A172 (cell line): ENCODE measurements at places on chromosomes 16 and 17.

- no peak for DNase-seq
Measured at GRCh38 chr16:89472711-89473075, 17.7 kb downstream of the ANKRD11 start.

DNA sequence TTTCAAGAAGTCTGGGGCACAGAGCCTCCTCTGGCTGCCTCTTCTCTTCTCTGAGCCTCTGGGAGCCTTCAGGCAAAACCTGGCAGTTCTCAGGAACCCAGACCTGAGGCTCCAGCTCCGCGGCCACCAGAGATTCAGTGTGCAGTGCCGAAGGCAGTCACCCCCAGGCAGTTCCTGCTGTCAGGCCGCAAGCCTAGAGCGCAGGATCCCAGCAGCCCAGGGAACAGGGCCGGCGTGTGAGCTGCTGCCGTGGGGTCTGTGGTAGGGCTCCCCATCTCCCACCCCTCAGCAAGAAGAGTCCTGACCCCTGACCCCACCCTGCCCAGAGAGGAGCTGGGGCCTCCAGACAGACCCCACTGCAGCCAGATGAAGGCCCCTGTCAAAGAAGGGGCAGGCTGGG is 78.2 kb downstream of the AMFR start:
- DNase-seq = no peak

GRCh38 chr16:28591355-28591754 is 5.5 kb downstream of the SULT1A2 start:
- no peak for DNase-seq

DNA sequence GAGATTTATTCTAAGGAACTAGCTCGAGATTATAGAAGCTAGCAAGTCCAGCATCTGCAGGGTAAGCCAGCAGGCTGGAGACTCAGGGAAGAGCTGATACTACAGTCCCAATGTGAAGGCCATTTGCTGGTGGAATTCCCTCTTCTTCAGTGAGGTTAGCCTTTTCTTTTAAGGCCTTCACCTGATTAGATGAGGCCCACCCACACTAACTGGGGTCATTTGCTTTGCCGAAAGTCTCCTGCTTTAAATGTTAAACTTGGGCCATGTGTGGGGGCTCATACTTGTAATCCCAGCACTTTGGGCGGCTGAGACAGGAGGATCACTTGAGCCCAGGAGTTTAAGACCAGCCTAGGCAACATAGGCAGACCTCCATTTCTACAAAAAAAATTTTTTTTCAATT is 168.3 kb downstream of the LGALS9B start:
- no peak for DNase-seq

- no peak for DNase-seq
Measured at GRCh38 chr17:9842057-9842758, 16.5 kb downstream of the GLP2R start.

DNA sequence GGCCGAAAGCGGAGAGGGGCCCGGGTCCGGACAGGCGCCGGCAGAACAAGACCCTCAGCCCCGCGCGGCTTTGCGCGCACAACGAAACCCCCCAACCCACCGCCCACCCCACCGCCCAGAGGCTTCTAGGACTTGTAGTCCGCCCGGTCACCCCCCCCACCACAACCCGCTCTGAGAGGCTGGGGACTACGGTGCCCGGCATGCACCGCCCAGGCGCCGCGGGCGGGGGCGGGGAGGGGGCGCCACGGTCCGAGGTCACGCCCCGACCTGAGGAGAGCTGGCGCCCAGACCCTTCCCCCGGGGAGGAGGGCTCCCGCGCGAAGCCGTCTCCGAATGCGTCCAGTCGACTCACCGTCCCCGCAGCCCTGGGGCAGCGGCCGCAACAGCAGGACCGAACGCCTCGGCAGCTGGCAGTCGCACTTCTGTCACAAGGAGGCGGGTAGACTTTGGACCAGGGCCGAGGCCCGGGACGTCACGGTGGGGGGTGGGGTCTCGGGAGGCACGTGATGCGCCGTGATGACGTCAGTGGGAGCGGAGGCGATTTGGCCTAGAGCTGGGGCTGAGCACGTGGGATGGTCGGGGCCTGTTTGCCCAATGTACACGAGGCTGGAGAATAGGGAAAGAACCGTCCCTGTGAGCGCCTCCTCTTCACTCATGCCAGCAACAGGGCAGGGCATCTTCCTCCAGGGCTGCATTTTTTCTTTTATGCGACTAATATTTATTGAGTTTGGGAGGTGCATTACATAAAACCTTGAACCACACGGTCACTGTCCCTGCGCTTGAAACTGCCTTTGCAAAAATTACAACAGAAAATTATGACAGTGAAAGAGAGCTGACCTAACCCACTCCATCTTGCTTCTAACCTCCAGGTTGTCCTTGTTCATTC is at the start of gene CDIP1:
CDIP1 (minus strand) TSS at position 424 of the 886 bp plus-strand sequence. CDS start 24,643 bp downstream, outside the sequence.
- peak; percentile 75 for DNase-seq

- no peak for DNase-seq
Measured at GRCh38 chr17:9206741-9207332, 185.5 kb downstream of the NTN1 start.

DNA sequence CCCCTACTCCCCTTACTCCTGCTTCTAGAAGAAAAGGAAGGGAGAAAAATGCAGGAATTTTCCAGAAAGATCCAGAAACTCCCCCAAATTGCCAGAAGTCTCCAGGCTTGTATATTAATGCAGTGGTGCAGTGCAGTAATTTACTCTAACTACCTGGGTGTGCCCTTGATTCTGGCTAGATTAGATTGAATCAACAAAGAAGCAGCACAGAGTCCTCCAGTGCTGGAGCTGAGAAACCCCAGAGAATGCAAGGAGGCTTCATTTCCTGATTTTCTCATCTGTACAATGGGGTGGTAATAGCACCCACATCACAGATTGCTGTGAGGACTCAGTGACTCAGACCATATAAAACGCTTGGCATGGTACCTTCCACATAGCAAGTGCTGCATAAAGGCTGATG is 247.3 kb upstream of the RPL38 start:
- peak; percentile 10 for DNase-seq

- DNase-seq = no peak
Measured at GRCh38 chr17:29661213-29661612, 38.5 kb upstream of the CORO6 start.

GRCh38 chr16:31008149-31008548 is 2.3 kb downstream of the STX1B start:
- DNase-seq = peak; percentile 89

- no peak for DNase-seq
Measured at GRCh38 chr17:75313941-75314551, 24.8 kb upstream of the SLC25A19 start.

DNA sequence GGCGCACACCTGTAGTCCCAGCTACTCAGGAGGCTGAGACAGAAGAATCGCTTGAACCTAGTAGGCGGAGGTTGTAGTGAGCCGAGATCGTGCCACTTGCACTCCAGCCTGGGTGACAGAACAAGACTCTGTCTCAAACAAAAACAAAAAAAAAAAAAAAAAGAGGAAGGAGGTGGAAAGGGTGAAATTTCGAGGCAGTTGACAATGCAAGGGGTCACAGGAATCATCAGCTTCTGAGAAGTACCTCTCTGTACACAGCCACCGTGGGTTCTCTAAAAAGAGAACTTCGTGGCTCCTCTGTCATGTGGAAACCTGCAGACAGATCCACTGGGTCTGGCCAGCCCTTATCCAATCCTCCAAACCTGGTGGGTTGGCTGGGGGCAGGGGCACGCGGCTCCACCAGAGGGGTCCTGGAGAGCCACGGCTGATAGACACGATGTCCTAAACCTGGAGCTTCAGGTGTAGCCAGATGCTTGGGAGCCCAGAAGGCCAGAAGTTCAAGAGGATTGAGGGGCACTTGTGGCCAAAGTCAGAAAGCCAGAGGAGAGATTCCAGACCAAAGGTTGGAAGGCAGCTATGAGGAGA is 540 bp upstream of the CD300LF start:
- no peak for DNase-seq

- DNase-seq = peak; percentile 60
Measured at GRCh38 chr17:33451221-33451620, 158.1 kb upstream of the ASIC2 start.

DNA sequence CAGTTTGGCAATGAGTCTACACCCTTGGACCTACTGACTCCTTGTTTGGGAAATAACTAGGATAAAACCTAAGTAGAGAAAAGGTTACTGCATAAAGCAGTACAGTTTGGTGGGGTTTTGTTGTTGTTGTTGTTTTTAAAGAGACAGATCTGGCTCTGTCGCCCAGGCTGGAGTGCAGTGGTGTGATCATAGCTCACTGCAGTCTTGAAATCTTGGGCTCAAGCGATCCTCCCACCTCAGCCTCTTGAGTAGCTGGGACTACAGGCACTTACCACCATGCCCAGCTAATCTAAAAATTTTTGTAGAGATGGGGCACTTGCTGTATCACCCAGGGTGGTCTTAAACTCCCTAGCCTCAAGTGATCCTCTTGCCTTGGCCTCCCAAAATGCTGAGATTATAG is 1.2 kb downstream of the PDP2 start:
- no peak for DNase-seq

GRCh38 chr16:78252757-78253156 is 153.3 kb downstream of the WWOX start:
- DNase-seq = no peak

DNA sequence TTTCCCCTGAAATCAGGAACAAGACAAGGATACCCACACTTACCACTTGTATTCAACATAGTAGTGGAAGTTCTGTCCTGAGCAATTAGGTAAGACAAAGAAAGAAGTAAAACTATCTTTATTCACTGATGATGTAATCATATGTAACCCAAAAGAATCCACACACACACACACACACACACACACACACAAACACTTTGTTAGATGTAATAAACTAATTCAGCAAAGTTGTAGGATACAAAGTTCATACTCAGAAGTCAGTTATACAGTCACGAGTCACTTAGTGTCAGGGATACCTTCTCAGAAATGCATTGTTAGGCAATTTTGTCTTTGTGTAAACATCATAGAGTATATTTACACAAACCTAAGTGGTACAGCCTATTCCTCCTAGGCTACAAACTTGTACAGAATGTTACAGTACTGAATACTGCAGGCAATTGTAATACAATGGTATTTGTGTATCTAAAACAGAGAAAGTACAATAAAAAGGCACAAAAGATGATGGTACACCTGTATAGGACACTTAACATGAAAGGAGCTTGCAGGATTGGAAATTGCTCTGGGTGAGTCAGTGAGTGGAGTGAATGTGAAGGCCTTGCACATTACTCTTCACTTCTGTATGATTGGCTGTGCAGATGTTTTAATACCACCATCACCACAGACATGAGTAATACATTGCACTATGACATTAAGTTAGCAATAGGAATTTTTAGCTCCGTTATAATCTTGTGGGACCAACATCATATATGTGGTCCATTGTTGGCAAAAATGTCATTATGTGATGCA is 370.1 kb downstream of the ZFHX3 start:
- DNase-seq = no peak

DNA sequence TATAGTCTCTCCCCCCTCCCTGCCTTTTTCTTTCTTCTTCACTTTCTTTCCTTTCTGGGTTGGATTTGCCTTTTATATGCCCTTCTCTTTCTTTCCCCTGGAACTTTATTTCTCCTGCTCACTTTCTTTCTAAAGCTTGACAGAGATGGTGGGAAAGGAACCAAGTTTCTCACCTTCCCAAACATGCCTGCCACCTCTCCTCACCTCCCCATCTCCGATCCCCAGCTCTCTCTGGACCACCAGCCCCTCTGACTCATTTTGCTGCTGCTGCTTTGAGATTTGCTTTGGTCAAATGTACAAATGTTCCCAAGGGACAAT is 6.7 kb upstream of the LHX1 start:
- DNase-seq = no peak

DNA sequence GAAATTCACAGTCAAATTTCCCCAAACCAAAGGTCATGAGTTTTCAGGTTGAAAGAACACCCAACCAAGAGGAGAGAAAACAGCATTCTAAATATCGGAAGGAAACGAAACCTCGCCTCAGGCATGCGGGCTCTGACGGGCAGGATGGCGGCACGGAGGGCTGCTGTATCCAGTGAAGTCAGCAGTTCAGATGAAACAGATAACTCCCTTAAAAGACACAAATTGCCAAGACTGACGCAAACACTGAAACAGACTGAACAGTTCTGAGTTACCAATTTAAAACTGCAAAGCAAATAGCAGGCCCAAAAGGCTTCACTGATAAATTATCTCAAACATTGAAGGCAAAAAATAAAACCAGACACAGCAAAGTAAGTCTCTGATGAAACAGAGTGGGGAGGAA is 20.6 kb upstream of the CDH15 start:
- no peak for DNase-seq

DNA sequence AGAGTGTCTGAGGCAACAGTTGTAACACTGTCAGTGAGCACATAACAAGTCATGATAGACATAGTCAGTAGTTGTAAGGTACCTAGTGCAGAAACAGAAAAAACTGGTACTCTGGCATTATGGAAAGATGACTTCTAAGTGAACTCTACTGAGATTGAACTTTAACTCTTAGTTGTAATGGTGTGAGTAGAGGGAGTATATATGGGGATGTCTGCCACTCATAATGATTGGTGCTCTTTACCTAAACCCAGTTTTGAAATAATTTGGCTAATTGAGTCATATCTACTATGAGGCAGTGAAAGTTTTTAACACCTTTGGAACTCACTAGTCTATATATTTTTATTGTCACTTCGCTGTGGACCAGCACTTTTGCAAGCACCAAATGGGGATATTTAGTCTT is 6.6 kb downstream of the NLK start:
- DNase-seq = no peak
